Inflammatory macrophage treated with lipopolysaccharide for 4 hours (primary cell): ENCODE measurements at places on chromosomes 6 and 20.

- no peak for DNase-seq
Measured at GRCh38 chr6:33277663-33278391, 904 bp downstream of the B3GALT4 start.

- peak; percentile 20 for DNase-seq
Measured at GRCh38 chr20:35039846-35040489, 52.6 kb downstream of the TRPC4AP start.

DNA sequence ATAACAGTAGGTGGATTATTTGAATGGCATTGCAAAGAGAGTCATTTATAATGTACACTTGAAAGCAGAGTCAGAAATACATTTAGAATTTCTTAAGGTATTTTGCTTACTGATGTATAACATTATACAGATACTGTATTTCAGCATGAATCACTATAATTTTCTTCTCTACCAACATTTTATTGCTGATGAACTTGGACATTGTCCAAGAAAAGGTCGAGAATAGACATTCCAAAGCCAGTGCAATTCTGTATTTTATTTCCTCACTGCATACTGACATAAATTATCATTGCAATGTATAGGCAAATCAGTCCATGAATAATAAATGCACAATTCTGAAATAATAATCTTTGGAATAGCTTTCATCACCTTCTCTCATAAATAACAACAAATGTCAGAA lies 1420.0 kb upstream of the EYS start:
- DNase-seq, result no peak

GRCh38 chr20:44170816-44171410 lies 16.1 kb downstream of the JPH2 start:
- DNase-seq, result no peak

- no peak for DNase-seq
Measured at GRCh38 chr6:79423216-79423615, 114.0 kb downstream of the LCA5 start.

GRCh38 chr20:1185790-1186334 lies 1.1 kb upstream of the TMEM74B start:
- peak; percentile 39 for DNase-seq

GRCh38 chr20:39812116-39812515 lies 850.0 kb downstream of the DHX35 start:
- DNase-seq, result no peak

- DNase-seq, result no peak
Measured at GRCh38 chr20:38926934-38927616, 858 bp downstream of the FAM83D start.

DNA sequence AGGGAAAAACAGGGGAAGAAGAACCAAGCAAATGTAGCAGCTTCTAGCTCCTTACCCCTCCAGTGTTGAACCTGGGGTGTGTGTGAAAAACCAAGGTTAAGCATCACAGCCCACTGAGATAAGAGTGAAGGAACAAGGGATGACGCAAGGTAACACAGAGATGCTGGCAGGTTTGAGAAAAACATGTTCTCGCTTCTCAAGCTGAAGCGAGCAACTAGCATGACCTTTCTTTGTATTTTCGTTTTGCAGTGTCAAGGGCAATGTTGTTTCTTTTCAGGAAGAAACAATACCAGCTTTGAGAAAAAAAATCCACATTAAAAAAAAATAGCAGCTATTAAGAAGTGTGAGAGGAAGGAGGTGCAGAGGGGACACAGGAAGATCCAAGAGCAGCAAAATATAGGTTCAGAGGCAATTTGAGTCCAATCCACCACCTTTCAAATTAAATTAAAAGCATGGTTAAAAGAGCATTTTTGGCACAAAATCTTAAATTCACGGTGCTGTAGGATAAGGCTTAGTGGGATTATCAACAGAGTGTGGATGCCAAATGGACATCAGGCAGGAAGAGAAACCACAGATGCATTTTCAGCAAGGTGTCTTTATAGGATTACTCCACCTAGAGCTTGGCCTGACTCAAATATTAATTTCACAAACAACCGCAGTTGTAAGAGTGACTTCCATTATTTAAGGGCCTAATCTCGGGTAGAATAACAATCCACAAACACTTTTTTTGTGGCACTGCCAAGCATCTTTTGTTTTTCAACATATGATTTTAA lies 70.9 kb downstream of the SYNE1 start:
- DNase-seq, result no peak

- no peak for DNase-seq
Measured at GRCh38 chr6:106925948-106926347, 48.6 kb downstream of the CD24 start.
